ENCODE measurements at places on chromosomes 2 and 18. TPM values are rescaled to one million over a fixed set of nuclear protein-coding genes. Genes with fewer than 3 reads are reported as not detected.

The SATB2 gene
- total RNA-seq = not detected

GRCh38 chr2:134912361-134912760 lies 6.3 kb upstream of the CCNT2 start:
- no peak for DNase-seq
- peaks cover 6% of the 10 kb centered on the region for H3K4me1 ChIP-seq
- H3K36me3 ChIP-seq = no peaks in the 10 kb centered on the region
- H3K27ac ChIP-seq = no peak overlapping the region
- H3K27me3 ChIP-seq = no peaks in the 10 kb centered on the region

GRCh38 chr2:99842451-99842850 lies 299.9 kb downstream of the AFF3 start:
- H3K27ac ChIP-seq = no peak overlapping the region
- no peaks in the 10 kb centered on the region for H3K4me1 ChIP-seq
- no peaks in the 10 kb centered on the region for H3K27me3 ChIP-seq
- no peak overlapping the region for H3K4me3 ChIP-seq
- no peak for DNase-seq

DNA sequence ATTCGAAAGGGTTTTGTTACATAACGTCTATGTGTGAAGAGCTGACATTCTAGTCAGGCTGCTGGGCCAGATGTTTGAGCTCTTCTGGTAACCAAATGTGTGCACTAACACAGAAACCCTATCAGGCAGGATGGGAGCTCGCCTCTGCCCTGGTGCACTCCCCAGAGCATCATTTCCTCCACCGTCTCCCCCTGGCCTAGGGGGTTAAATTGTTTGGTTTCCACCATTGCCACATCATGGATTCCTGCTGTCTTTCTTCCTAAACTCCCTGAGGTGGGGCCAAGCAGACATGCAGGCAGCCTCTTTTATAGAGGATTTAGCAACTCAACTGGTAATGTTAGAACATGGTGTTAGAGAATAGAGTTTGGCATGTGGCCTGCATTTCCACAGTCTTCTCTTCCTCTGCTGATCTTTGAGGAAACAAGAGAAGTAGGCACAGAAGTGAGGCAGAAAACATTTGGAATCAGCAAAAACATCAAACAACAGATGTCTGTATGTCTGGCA lies 87.3 kb downstream of the ANTXR1 start:
- DNase-seq = no peak
- H3K4me1 ChIP-seq = no peaks in the 10 kb centered on the region
- no peak overlapping the region for H3K27ac ChIP-seq
- H3K36me3 ChIP-seq = no peaks in the 10 kb centered on the region

DNA sequence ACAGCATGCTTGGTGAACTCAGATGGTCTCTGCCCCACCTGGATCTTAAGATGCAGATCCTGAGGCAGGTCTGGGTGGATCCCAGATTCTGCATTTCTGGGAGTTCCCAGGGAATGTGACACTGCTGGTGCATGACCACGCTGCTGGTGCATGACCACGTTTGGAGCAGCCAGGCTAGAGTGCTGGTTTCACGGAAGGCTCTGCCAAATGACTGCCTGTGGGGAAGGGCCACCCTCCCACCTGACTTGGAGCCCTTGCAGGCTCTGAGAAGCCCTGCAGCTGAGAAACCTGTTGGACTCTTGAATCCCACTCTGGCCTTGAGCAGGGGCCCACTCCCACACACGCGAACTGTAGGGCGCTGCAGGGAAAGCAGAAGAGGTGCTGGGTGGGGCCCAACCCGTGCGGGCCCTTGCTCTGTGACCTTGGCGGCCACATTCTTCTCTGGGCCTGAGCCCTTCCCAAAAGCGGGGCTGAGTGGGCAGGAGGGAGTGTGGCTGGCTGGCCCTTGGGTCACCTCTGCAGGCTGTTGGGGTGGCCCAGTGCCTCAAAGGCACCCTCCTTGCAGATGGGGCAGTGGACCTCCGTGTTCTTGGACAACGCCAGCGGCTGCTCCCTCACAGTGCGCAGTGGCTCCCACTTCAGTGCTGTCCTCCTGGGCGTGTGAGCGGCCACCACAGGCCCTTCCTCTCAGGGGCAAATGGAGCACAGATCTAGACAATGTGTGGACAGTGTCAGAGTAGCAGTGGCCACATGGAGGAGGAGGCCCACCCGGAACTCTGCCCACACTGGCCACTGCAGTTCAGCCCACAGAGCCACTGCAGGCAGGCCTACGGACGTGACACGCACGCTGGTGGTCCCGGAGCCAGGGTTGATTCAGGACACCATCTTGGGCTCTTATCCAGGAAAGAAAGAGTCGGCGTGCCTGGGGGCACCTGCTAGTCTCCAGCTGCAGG lies 7.9 kb downstream of the ERFE start:
- H3K36me3 ChIP-seq = peaks cover 33% of the 10 kb centered on the region
- no peak for DNase-seq
- no peak overlapping the region for H3K27ac ChIP-seq
- peaks cover 10% of the 10 kb centered on the region for H3K27me3 ChIP-seq

The SNED1 gene
- 42.7 TPM for total RNA-seq

GRCh38 chr2:36235426-36235825 lies 120.2 kb upstream of the CRIM1 start:
- peaks cover 12% of the 10 kb centered on the region for H3K4me1 ChIP-seq
- no peaks in the 10 kb centered on the region for H3K36me3 ChIP-seq
- H3K27me3 ChIP-seq = no peaks in the 10 kb centered on the region
- no peak for DNase-seq
- H3K4me3 ChIP-seq = no peak overlapping the region
- no peak overlapping the region for H3K27ac ChIP-seq

DNA sequence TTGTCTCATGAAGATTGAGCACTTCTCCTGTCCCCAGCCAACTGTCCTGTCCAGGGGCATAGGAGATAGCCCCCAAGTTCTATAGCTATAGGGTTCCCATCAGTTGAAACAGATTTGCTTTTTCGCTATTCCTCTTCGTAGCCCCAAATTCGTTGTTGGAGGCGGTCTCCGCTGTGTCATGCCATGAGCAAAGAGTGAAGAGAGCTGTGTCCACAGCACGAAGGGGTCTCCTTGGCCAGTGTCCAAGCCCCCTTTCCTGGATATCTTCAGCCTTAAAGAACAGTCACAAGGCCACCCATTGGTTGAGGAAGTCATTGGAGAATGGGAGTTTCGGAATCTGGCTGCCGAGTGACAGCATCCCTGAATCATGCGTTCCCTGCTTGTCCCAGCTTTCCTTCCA lies 21.0 kb downstream of the IGFBP5 start:
- no peak overlapping the region for H3K27ac ChIP-seq
- no peaks in the 10 kb centered on the region for H3K27me3 ChIP-seq
- H3K4me3 ChIP-seq = no peak overlapping the region

The PROKR1 gene
- not detected for total RNA-seq

GRCh38 chr2:188765522-188766470 lies 208.4 kb upstream of the COL3A1 start:
- H3K27ac ChIP-seq = no peak overlapping the region
- no peaks in the 10 kb centered on the region for H3K36me3 ChIP-seq
- H3K4me1 ChIP-seq = no peaks in the 10 kb centered on the region
- DNase-seq = no peak

DNA sequence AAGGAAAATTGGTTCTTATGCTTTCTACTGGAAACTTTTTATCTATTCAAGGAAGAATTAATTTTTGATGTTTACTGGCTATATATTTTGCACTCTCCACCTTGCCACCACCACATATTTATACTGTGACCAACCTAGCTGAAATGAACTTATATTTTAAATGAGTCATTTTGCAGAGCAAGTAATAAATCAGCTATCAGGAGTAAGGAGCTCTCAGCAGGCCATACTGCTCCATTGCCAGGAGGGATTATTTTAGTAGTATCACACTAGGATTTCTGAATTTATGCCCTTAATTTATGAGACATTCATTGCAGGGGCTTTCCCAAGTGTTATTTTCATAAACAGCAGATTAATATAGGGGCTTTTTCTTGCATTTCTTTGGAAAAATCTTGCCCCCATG lies 125.8 kb upstream of the CYP1B1 start:
- H3K27ac ChIP-seq = no peak overlapping the region
- H3K4me1 ChIP-seq = no peaks in the 10 kb centered on the region
- no peak for DNase-seq
- no peaks in the 10 kb centered on the region for H3K36me3 ChIP-seq

DNA sequence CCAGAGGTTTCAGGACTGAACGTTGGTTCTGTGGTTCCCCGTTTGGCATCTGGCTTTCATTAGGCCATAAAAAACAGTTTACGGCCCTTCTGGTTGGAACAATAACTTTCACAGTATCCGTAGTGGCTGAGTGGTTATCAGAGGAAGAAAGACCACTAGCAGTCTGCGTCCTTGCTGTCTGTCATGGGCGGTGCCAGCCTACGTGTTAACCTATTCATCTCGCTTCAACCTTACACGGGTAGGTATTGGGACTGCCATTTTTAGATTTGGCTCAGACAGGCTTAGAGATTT lies 42.6 kb upstream of the ROCK2 start:
- no peak overlapping the region for H3K27ac ChIP-seq
- no peak for DNase-seq
- H3K27me3 ChIP-seq = no peaks in the 10 kb centered on the region

DNA sequence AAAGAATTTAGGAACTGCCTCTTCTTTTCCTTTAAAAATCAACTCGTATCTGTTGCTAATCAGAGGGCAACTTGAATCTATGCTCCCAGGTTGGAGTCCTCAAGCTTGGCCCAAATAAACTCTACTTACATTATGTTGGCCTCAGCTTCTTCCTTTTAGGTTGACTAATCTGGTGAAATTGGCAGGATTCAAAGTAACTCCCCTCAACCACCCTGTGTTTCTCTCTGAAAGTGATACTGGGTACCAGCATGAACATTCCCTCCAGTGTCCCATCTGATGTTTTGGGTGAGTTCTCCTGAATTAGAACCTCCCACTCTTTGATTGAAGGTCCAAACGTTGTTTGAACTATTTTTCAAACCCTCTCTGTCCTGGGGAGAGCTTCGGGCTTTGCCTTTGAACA lies 41.3 kb upstream of the MSH6 start:
- H3K36me3 ChIP-seq = no peaks in the 10 kb centered on the region
- no peak for DNase-seq
- no peaks in the 10 kb centered on the region for H3K4me1 ChIP-seq
- no peak overlapping the region for H3K4me3 ChIP-seq

DNA sequence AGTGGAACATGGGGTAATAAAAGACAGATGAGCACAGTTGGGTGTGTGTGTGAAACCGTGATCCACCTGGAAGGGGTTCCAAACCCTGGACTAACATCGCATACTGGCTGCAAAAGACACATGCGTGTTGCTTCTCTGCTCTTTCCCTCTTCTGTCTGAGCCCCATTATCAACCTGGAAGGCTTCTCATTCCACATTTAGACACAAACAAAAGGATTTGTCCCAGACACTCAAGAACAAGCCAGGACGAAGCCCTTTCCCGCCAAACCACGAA lies 7.0 kb upstream of the SP9 start:
- no peak for DNase-seq
- peaks cover 92% of the 10 kb centered on the region for H3K27me3 ChIP-seq
- H3K4me1 ChIP-seq = peaks cover 38% of the 10 kb centered on the region
- H3K4me3 ChIP-seq = no peak overlapping the region
- no peaks in the 10 kb centered on the region for H3K36me3 ChIP-seq

The PLCL1 gene
- 28.3 TPM for total RNA-seq

The HOXD13 gene
- not detected for total RNA-seq
